WTC11 (cell line): ENCODE measurements at places on chromosomes 5 and 9.

GRCh38 chr5:76622973-76623596, at the start of gene F2RL2:
TSS of gene F2RL2 (minus strand) at chr5:76623403. CDS start at chr5:76623230, 173 bp downstream.
- no peak for DNase-seq

GRCh38 chr9:35882996-35883395, 12.8 kb upstream of the OR13J1 start:
- DNase-seq: no peak

GRCh38 chr5:175690025-175690424, 32.2 kb downstream of the HRH2 start:
- no peak for DNase-seq

DNA sequence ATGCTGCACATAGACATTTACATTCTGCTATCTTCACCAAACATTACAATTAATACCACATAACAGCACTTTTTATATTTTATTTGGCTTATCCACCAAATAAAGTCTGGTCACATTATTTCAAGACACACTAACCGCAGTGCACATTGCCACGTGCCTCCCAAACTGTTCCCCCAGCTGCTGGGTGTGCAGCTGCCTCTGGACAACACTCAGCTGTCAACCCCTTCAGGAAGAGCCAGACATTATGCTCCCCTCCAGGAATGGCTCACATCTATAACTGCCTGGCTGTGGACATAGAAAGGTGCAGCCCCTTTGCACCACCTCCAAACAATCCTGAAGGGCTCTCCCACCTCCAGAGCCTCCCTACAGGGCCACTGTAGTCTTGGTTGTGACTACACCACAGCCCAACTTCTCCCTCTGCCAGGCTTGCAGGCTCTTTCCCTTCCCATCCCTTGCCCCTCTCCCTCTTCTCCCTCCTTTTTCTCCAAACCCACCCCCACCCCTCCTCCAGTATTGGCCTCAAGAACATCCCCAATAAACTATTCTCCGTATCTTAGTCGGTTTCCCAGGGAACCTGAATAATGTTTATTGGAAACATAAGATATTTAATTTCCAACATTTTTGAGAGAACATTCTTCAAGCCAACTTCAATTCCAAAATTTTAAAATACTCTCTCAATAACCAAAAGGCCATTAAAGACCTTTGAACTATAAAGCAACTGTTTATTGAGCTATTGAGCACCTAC, 372.3 kb downstream of the CTNND2 start:
- no peak for DNase-seq
